Upper lobe of right lung (tissue), 1 donor: ENCODE measurements at places on chromosomes 4 and X. TPM values are rescaled to one million over a fixed set of nuclear protein-coding genes. Genes with fewer than 3 reads are reported as not detected.

DNA sequence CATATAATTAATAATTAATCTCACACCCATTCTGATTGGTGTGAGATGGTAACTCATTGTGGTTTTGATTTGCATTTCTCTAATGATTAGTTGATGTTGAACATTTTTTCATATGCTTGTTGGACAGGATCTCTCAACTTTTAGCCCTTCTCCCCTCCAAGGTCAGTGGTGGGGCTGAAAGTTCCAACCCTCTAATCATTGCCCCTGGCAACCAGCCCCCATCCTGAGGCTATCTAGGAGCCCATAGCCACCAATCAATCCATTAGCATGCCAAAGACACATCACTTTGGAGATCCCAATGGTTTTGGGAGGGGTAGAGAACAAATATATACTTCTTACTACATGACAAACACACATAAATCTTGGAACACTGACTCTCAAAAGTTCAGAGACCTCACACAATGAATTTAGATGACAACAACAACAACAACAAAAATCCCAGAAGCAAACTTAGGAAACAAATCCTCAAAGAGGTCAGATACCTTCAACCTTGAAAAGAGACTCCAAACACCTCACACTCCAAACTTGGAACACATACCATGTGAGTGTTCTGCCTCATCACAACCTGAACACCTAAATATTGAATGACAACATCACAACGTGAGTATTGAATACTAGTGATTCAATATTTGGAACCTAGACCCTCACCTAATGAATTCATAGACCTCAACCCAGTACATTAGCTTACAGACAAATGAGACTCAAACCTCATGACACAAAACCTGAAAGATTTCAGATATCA is 19.0 kb upstream of the PAGE4 start:
- DNase-seq = no peak

GRCh38 chr4:24564488-24564887 is 19.9 kb downstream of the DHX15 start:
- no peak for DNase-seq

MID1 gene
- total RNA-seq = 24.5 TPM

- DNase-seq = no peak
Measured at GRCh38 chrX:123336666-123337065, 152.6 kb downstream of the GRIA3 start.

TRIM60 gene
- total RNA-seq = not detected

GRCh38 chrX:10945498-10945897 is 165.6 kb upstream of the HCCS start:
- no peak for DNase-seq

TRMT2B gene
- 20.9 TPM for total RNA-seq

EVC gene
- 27.6 TPM for total RNA-seq

DNA sequence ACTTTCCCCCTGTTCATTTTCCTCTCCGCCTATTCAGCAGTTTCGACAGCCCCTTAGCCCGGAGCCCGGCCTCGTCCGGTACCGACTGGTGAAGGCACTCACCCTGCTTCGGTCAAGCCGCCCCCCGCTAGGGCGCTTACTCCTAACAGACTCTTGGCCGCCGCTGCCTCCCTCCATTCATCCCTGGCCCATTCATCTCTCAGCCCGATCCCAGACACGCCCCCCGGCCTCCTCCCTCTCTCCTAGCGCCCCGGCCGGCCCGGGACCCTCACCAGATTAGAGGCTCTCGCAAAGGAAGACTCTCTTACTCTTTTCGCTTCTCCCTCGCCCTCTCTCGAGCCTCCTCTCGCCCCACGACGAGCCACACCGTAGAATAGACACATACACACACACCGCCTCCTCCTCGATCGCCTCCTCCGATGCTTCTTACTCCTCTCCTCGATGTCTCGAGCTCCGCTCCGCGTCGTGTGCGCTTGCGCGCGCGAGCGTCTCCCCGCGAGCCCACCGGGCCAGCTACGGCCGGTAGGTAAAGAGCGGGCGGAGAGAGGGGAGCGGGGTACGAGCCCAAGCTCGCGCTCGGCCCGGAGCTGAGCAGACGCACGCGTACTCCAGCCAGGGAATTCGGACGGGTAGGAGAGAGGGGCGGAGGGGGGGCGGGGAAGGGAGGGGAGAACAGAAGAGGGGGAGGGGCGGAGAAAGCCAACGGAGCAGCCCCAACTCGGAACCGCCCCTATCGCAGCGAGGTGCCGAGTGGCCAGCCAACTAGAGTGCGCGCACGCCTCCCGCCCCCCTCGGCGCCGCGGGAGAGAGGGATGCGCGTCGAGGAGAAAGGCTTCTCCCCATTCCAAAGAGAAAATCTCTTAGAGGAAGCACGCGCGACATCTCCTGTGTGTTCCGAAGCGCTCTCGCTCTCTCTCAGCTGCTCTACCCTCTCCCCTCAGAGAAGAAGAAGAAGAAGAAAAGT is at the start of gene WNK3:
Gene WNK3 (minus strand): TSS at position 633 of the 964 bp plus-strand sequence.
- DNase-seq = peak; percentile 81

- no peak for DNase-seq
Measured at GRCh38 chr4:22987870-22988269, 295.1 kb downstream of the GBA3 start.

PRKX gene
- 23.8 TPM for total RNA-seq

TCEAL8 gene
- 42.9 TPM for total RNA-seq

GRCh38 chrX:45026036-45026435 is 153.0 kb downstream of the KDM6A start:
- DNase-seq = no peak

- no peak for DNase-seq
Measured at GRCh38 chr4:41573502-41574001, 35.6 kb downstream of the LIMCH1 start.

GRCh38 chr4:40736910-40737309 is 12.8 kb upstream of the NSUN7 start:
- DNase-seq = no peak

GRCh38 chr4:145014365-145014764 is 83.6 kb downstream of the ANAPC10 start:
- no peak for DNase-seq

DNA sequence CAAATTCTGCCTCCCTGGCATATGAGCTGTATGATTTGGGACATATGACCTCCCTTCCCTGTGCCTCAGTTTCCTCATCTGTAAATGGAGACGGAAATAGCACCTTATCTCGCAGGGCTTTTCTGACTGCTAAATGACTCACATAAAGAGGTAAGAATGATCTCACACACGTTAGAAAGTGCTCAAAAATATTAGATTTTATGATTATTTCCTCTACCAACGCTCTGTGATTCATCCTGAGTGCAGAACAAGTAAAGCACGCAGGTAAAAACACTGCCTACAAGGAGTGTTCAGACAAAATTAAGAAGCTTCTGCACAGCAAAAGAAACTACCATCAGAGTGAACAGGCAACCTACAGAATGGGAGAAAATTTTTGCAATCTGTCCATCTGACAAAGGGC is 21.1 kb downstream of the ACSL1 start:
- DNase-seq = no peak

GRCh38 chr4:102403116-102403515 is 57.8 kb upstream of the SLC39A8 start:
- no peak for DNase-seq

DNA sequence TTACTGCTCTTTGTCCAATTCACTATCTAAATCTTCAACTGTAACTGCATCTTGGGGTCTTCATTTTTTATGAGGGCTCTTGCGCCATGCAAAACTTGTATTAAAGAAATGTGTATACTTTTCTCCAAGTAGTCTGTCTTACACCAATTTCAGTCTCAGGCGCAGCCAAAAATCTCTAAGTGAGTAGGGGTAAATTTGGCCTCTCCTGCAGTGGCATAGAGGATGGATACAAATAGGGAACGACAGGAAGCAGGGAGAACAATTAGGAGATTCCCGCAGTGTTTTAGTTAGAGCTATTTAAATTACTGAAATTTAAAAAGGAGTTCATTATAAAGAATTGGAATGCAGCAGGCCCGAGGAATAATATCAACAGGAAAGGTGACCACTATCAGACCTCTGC is 30.2 kb downstream of the DMP1 start:
- DNase-seq = no peak

- DNase-seq = no peak
Measured at GRCh38 chr4:111961809-111962208, 183.4 kb upstream of the FAM241A start.

- DNase-seq = no peak
Measured at GRCh38 chrX:17931855-17932254, 70.8 kb upstream of the RAI2 start.

GRCh38 chr4:168893807-168894206 is 116.2 kb downstream of the CBR4 start:
- no peak for DNase-seq

- DNase-seq = no peak
Measured at GRCh38 chr4:175376287-175376977, 435.6 kb downstream of the GPM6A start.

GRCh38 chr4:47349326-47349725 is 114.2 kb downstream of the COMMD8 start:
- no peak for DNase-seq

DNA sequence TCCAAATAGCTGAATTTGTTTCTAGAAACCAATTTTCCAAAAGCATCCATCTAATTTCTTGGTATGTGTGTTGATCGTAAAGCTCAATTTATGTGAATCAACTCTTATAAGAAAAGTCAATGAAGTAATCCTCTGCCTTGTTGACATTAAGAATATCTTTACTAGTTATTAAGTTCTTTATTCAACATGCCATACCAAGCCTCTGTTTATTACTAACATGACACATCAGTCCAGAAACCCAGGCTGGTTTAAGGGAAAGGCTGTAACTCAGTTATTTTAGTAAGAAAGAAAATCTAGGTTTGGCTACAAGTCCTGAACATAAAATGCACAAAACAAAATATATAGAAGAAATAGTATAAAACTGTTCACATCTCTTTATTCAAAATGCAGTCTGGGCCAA is 48.0 kb downstream of the KLHL34 start:
- DNase-seq = no peak

DNA sequence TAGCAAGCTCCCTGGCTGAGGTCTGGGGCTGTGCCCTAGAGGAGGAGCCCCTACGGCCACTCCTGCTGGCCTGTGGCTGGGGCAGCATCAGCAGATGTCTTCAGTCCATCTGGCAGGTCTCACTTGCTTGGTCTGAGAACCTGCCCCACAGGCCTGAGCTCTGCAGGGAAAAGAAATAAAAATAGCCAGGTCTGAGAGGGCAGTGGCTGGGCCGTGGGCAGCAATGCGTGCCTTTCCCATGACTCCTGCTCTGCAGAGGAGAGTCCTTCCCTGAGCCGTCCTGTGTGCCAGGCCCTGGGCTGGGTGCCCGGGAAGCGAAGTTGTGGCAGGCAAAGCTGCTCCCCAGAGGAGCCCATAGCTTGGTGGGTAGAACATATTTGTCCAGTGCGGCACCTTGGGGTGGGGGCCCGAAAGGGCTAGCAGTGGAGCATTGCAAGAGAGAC is 11.3 kb upstream of the KIAA0232 start:
- peak; percentile 58 for DNase-seq

TMPRSS11F gene
- not detected for total RNA-seq

GRCh38 chr4:829761-830600 is 4.1 kb upstream of the CPLX1 start:
- DNase-seq = peak; percentile 61

DNA sequence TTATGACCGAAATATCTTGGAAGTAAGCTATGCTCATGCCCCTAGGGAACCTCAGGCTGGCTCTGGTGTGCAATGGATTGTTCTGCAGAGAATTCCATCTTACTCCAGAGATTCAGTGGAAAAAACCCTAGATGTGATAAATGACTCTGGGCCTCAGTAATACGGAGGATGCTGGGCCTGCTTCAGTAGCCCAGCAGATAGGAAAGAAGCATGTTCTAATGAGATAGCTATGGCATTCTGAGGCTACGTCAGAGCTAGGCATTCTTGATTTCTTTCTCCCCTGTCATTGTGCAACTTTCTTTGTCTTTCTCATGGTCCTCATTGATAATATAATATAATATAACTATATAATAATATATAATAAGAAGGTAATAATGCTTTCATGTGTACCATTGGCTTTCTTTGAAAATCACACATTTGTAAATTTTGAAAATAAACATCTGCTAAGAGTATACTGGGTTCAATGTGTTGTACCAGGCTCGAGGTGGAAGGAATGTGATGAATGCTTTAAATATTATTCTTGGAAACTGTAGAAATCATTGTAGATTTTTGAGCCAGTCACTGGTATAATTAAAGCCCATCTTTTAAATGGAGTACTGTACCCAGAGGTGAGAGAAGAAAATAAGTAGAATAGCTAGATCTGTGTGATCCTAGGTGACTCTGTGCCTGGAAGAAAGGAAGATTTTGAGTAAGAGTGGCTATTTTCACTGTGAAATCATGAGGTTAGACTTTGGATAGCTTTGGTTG is 152.0 kb downstream of the IL15 start:
- no peak for DNase-seq

GRCh38 chr4:17090063-17090462 is 191.6 kb upstream of the LDB2 start:
- no peak for DNase-seq

- DNase-seq = no peak
Measured at GRCh38 chr4:13821522-13821921, 194.0 kb upstream of the BOD1L1 start.

- no peak for DNase-seq
Measured at GRCh38 chrX:24343719-24344118, 16.7 kb upstream of the SUPT20HL1 start.

GRCh38 chrX:136203951-136204350 is 47.2 kb downstream of the MAP7D3 start:
- no peak for DNase-seq

PF4V1 gene
- total RNA-seq = not detected

- no peak for DNase-seq
Measured at GRCh38 chrX:25290132-25290531, 274.4 kb upstream of the ARX start.

GLRB gene
- total RNA-seq = 6.5 TPM

DNA sequence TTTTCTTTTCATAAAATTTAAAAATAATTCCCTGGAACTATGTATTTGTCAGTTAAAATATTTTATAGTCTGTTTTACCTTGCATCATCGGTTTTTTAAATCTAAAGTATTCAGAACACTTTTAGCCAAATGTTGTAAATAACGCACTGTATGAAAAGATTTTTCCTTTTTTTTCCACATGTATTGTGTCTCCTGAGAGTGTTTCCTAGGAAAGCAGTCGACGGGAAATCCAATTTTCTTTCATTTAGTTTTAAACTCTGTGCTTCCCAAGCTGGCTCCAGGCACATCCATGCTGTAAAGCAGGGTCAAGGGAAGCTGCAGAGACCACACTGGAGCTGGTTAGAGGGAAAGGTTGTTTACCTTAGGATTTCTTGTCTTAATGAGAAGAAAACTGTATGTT is 1724.3 kb upstream of the TENM3 start:
- DNase-seq = no peak

DNA sequence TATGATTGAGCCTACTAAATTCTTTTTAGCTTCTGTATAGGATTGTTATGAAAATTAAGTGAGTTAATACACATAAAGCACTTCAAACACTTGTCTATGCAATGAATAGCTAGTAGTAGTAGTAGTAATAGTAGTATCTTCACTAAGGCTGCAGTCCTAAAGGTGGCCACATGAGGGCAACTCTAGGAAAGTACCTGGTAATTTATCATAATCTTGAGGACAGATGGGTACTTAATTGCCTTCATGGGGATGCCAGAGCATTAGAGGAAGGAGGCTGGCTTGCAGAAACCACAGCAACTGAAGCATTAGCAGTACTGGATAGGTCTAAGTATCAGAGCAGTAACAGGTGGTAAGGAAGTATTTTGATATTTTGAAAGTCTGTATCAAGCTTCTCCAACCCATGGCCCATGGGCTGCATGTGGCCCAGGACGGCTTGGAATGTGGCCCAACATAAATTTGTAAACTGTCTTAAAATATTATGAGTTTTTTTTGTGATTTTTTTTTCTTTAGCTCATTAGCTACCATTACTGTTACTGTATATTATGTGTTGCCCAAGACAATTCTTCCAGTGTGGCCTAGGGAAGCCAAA is 17.3 kb downstream of the NIPAL1 start:
- DNase-seq = no peak

FGFBP2 gene
- 5.6 TPM for total RNA-seq

HSFX2 gene
- total RNA-seq = not detected
